Stimulated activated CD8-positive, alpha-beta memory T cell treated with anti-CD3 and anti-CD28 coated beads, Interleukin-4, amount 100 ng/mL, for 4 hours (primary cell): ENCODE measurements at places on chromosomes 6 and 20.

- no peak for DNase-seq
These were observed 151.3 kb upstream of the ZFP64 start for GRCh38 chr20:52342913-52343312.

DNA sequence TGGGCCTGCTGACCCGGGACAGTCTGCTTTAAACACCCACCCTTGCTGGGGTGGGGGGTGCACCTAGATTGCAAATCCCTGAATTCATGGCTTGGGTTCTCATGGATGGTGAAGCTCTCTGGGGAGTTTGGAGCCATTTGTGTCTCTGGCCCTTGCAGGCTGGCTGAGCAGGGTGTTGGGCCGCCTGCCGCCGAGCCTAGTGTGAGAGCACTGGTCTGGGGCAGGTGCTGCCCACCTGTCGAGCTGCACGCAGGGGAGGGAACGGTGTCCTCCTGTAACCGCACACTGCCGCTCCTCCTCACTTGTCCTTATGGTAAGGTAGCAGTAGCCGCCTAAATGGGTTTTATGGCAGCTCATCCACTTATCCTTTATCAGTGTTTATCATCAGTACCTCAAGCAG is 143.9 kb downstream of the DTNBP1 start:
- DNase-seq, result no peak

GRCh38 chr6:69294862-69295261 is 501.9 kb downstream of the LMBRD1 start:
- DNase-seq, result no peak

GRCh38 chr6:42166444-42167141 is 6.6 kb upstream of the GUCA1A start:
- peak; percentile 76 for DNase-seq

DNA sequence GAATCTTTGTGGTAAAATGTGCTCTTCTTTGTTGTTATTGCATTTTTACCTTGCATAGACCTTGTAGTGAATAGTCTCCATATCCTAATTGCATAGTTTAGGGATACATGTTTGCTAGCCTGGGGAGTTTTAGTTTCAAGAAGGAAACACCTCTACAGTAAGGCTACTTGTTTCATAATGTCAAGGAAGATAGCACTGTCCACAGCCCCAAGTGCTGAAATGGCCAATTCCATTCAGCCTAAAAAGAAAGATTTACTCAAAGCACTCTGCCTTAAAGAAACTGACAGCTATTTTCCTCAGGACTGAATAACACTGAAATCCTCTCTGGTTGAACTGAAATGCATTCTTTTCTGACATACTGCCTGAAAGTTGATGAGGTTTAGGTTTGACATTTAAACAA is 2.6 kb downstream of the HCRTR2 start:
- no peak for DNase-seq

- DNase-seq, result no peak
These were observed 4.2 kb downstream of the GSTA2 start for GRCh38 chr6:52759085-52759484.

DNA sequence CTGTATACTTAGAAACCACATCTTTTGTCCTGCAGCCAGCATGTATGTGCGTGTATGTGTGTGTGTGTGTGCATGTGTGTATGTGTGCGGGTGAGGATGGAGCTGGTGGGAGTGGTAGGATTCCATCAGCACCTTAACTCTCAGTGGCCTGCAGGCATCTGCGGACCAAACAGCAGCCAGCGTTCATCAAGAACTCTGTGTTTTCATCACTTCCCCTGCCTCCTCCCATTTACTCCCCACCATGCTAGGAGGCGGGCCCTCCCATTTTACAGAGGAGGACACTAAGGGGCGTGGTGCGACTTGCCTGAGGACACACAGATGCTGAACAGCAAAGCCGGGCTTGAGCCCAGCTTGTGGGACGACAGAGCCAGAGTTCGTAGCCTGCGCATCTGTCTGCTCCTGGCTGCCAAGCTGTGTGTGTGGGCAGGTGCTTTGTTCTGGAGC is 8.9 kb downstream of the VSTM2L start:
- no peak for DNase-seq

DNA sequence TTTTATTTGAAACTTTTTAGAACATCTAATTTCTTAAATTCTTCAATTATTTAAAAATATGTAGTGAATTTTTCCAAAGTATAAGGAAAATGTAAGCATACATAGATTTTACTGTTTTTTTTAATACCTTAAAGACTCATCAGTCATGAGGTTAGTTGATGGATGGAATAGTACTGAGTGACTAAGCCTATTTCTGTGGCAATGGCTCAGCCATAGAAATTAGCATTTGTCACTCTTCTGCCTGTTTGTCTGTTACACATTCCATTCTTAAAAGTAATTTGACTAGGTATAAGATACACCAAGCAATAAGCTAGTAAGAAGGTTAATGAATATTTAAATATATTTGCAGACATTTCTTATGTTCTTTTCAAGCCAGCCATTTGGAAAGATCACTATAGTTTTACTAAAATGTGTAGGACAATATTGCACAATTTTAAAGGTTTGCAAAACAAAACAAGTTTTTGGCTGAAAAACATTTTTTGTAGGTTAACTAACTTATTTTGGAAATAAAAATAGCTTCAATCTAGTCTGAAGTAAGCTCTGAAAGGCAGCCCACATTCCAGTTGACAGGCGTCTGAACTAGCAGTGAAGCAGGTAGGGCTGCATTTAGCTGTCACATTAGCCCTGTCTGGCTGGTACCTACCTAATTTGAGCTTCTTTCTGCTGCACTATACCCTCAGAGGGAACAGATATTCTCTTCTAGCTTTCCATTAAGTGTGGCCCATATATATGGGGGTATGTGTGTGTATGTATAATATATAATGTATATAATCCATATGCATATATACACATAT is 385.7 kb downstream of the GRIK2 start:
- no peak for DNase-seq

DNA sequence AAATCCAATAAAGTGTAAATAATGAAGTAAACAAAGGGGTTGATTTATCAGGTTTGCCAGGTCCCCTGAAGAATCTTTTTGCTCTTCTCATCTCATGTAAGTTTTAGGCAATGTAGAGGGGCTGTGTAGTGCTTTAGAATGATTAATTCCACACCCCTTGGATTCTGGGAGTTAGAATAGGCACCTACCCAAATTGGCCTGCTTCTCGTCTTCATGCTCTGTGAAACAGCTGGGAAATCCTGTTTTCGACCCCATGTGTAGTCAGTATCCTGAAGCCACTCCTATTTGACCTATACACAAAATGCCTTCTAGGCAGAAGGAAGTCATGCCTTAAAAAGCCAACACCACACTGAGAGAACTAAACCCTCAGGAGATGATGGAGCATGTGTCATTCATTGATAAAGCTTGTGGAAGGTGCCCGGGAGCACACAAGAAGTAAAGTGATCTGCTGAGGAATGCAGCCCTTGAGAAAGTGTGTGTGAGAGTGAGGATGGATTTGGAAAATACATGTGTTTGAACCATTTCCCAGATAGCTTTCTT is 170.9 kb downstream of the KLHL32 start:
- DNase-seq, result no peak

- DNase-seq, result no peak
These were observed 214.0 kb downstream of the CLIC5 start for GRCh38 chr6:45801471-45802289.

DNA sequence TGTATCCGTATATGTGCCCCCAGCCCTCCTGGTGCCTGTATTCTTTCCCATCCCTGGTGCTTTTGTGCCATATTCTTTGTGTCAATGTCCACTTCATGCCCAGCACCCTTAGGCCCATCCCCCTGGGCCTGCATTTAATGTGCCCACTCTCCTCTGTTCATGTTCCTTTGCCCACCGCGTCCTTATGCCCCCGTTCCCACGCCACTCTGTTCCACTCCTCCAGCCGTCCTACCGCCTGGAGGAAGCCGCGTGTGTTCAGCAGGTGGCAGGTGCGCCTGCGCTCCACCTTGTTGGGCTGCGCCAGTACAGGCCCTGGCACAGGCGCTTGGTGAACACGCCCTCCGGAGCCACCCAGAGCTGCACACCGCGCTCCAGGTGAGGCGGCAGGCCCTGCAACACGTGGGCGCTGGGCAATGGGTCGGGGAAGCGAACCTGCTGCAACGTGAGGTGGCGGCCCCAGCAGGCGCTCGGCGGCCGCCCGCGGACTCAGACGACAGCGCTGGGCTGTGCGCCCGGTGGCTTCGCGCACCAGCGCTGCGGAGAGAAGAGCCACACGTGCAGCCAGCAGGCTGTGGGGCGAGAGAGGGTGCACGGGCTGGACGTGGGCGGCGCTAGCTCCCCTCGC is 4.0 kb upstream of the FOXS1 start:
- DNase-seq, result no peak

- no peak for DNase-seq
These were observed 21.1 kb upstream of the HLA-DRB1 start for GRCh38 chr6:32610682-32611296.

DNA sequence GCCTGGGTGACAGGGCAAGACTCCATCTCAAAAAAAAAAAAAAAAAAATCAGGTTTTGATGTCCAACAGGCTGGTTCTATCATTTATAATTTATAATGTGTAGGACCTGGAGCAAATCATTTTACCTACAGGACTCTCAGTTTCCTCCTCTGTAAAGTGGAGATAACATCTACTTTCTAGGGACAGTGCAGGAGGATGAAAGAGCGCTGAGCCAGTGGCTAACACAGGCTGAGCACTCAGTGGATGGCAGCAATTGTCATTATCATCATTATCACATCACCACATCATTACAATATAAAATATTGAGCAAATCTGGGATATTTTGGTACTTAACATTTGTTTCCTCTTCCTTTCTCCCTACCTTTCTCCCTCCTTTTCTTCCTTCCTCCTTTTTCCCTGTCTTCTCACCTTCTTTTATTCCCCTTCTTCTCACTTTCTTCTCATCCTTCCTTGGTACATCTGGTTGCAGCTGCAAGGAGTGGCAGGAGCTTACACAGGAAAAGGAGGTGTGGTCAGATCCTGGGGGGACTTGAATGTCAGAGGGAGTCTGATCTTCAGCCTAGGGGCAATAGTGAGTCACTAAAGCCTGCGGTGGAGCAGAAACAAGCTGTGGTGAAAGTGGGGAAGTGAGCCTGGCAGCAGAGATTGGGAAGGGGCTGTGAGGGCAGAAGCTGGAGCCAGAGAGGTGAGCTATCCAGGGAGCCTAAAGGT is 24.6 kb upstream of the CTNNBL1 start:
- no peak for DNase-seq

GRCh38 chr6:106026748-106027715 is 59.1 kb upstream of the PRDM1 start:
- no peak for DNase-seq

- DNase-seq, result no peak
These were observed 772.8 kb upstream of the GJE1 start for GRCh38 chr6:141359953-141360352.

GRCh38 chr6:40054186-40054585 is 119.9 kb upstream of the MOCS1 start:
- DNase-seq, result no peak

GRCh38 chr6:37802810-37803209 is 16.7 kb upstream of the ZFAND3 start:
- no peak for DNase-seq

GRCh38 chr6:37988696-37989095 is 169.2 kb downstream of the ZFAND3 start:
- no peak for DNase-seq

GRCh38 chr20:50215926-50216325 is 25.3 kb downstream of the CEBPB start:
- no peak for DNase-seq

DNA sequence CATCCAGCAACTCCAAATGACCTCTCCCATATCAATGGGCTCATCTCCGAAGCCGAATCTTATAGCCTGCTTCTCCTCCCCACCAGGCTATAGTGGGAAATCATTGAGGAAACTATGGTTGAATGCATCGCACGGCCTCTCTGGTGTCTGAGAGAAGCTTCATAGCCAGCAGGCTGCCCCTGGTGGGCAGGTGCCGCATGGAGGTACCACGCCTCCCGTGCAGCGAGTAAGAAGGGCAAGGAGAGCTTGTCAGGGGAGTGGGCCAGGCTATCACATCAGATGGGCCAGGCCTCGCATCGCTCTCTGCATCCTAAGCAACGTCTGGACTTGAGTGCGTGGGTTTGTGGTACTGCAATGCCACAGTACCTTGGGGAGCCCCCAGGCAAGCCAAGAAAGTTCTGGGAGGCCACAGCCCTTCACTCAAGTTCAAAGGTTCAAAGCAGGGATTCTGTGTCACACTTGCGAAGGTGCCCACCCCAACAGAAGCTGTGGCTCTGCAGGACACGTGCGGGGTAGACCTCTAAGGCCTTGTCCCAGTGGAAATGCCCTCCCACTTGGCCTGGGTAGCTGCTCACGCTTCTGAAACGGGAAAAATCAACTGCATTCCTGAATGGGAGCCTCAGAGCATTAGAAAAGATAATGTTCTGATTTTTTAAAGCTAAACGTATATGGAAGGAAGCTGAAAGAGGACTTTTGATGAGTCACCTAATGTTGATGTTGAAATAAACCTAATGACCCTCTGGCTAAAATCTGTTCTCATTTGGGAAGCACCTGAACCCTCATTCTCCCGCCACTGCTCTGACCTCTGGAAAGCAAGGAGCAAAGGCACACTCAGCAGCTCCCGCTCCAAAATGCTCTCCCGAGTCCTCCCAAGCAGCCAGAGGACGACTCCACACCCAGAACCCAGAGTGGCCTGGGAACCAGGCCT is 8.4 kb upstream of the IRF4 start:
- no peak for DNase-seq

DNA sequence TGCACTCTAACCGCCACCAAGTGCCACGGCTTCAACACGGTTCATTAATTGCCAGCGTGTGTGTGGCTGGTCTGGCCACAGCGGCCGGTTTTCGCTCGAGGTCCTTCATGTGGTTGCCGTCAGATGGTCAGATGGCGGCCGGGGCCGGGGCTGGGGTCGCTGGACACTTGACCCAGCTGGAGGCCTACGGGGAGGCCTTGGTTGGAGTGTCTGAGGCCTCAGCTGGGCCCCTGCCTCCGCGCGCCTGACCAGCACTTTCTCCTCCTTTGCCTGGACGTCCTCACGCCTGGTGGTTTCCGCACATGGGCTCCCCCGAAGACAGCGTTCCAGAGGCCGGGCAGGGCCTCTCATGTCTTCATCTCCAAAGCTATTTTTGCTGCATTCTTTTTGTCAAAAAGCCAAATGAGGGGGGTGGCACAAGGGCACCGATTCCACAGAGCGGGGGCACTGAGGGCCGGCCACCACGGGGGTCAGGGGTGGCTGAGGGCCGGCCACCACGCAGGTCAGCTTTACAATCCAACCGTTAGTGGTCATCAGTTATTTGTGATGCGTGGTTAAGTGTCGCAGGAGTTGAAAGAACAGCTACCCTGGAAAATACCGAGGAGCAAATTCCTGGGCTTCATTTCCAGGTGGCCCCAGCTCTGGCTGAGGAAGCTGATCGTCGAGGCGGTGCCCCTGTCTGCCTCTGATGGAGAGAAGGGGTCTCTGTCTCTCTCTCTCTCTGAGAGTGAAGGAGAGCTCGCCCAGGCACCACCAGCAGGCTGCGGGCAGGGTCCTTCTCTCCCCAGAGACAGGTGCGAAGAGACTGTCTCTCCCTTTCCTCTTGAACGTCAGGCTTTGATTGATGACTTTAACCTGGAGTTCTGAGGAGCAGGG is 50.5 kb upstream of the FRMD1 start:
- DNase-seq, result no peak

DNA sequence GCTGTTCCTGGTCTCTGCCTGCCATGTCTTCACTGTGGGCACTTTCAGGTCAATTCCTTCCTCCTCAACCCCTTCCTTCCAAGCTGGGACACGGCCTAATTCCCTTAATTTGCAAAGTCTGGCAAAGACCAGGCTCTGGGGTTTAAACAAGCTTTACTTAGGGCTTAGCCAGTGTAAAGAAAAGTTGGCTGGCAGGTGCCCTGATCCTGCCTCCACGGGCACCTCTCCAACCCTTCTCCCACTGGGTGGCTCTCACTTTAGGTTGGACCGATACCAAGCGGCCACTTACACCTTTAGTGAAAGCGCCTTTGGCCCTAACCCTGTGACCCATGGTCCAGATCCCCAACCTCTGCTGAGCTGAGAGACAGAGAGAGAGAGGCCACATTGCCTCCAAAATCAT is 13.7 kb upstream of the MLN start:
- DNase-seq, result no peak
